ENCODE measurements at places on chromosomes 16 and 17.
A peak's percentile ranks its signal among the peaks of the same experiment; 100 is the strongest.

GRCh38 chr16:56625140-56625942, at the start of gene MT1E:
TSS of gene MT1E (plus strand) at chr16:56625781. CDS start at chr16:56625852, 71 bp downstream.
- peak; percentile 75 for DNase-seq

DNA sequence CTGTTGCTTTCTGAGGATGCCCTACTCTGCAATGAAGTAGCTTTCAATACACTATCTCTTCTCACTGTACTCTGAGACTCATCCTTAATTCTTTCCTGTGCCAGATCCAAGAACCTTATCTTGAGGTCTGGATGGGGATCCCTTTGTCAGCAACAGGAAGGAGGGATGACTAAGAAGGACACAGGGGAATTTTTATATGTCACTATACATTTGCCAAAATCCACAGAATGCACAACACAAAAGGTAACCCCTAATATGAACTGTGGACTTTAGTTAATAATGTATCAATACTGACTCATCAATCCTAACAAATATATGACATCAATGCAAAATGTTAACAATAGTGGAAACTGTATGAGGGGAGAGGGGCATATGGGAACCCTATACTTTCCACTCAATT, 4.7 kb upstream of the RBBP6 start:
- no peak for DNase-seq

- DNase-seq: no peak
These were observed 87.1 kb downstream of the SLC39A11 start for GRCh38 chr17:73005360-73005759.

DNA sequence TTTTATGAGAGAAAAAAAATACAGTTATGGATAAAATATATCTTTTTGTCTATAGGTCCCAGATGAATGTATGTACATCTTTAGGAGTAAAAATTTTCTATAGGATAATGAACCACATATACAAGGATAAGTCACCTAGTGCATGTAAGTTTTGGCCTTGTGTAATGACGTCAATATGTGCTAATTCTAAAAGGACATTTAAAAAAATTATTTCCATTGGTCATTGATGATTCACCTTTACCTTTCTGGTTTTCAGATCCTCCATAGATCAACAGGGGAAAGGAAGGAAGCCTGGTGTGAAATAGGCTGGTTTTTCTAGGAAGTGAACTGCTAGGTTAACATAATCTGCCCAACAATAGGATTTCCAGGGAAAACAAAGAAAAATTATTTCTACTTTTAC, 684.3 kb upstream of the SOX9 start:
- no peak for DNase-seq

- no peak for DNase-seq
These were observed 16.7 kb downstream of the ZNF423 start for GRCh38 chr16:49839017-49839825.

DNA sequence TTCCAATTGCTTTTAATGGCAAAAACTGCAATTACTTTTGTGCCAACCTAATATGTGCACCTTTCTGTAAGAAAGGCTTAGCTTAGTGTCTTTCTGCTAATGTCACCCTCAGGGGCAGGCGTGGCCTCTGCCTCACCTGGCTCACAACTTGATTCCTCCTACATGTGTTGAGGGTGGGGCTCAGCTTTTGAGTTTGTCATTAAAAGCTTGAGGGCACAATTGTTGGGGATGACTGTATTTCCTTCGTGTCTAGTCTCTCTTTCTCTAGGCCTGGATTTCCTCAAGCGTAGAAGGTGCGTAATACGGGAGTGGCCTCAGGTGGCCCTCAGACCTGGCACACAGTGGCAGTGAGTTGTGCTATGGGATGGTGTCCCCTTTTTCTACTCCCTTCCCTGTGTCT, 94.4 kb downstream of the CLEC16A start:
- no peak for DNase-seq

DNA sequence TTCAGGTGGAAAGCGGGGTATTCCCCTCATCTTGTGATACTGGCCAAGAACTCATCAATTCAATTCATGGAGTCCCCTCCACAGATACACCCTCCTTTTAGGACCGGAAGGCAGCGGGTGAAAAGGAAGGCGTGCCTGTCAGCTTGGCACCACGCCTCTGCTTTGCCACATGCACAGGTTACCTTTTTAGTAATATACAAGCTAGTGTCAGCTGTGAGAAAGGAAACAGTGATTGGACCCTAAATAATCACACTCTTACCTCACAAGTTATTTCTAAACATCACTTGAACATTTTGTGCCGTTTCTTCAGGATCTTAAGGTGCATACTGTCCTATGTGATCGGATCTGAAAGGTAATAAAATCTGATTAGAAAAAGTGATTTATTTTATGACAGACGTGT, 15.7 kb downstream of the ZDHHC7 start:
- no peak for DNase-seq

GRCh38 chr16:54030451-54030850, 256.1 kb downstream of the IRX3 start:
- DNase-seq: no peak

GRCh38 chr16:76287466-76287865, 10.3 kb downstream of the CNTNAP4 start:
- DNase-seq: no peak

GRCh38 chr16:69283851-69284250, 27.3 kb upstream of the VPS4A start:
- DNase-seq: no peak

DNA sequence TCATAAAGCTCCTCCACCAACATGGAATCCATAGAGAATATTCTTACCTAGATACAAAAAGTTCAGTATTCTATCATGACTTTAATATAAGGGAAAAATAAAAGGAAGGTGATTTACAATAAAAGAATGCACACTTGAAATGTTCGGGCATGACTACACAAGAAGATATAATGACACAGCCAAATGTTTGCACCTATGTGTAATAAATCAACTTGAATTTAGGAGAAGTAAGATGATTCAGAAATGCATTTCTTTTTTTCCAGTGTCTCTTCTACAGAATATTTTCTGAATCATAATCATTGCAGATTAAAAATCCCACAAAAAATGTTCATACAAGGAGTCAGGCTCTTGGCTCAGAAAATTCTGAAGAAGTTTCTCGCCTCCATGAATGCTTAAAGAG, 404.0 kb upstream of the HSBP1 start:
- DNase-seq: no peak

DNA sequence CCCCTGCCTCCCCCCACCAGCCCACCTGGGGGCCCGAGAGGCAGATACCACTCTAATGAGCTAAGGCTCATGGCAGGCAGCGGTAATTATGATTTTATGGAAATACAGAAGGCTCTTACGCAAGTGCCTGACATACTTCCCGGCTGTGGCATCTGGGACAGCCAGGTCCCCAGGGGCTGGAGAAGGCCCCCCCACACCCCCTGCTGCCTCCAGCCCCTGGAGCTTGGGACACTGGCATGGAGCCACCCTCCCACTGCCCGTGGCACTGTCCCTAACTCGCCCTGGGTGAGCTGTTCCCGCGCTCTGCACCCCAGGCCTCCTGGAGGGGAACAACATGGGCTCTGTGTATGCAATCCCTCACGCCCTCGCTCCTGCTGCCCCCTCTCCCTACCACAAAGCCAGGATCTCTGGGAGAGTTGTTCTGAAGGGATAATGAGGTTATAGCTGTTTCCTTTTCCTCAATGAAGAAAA, 5.4 kb upstream of the STAC2 start:
- DNase-seq: no peak

DNA sequence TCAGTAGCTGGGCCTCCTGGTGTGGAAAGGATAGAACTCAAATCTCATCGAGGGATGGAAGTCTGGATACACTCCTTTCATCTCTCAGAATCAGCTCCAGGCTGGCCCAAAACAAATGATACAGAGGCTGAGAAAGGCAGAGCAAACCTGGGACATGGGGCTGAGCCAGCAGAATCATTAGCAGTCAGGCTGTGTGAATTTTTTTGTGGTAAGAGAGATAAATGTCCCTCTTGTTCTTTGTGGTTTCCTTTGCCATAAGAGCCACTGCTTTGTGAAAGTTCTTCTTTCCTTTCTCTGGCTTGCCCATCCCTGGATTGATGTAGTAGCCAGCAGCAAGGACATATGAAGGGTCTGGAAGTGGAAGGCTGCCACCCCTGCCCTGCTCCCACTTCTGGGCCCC, 146.2 kb downstream of the CDH13 start:
- no peak for DNase-seq

- peak; percentile 55 for DNase-seq
These were observed 235.7 kb downstream of the NTN1 start for GRCh38 chr17:9256751-9257629.

- DNase-seq: no peak
These were observed 51.3 kb upstream of the MRPS23 start for GRCh38 chr17:57900991-57901743.

GRCh38 chr17:8393470-8394231, 4.0 kb downstream of the RNF222 start:
- DNase-seq: no peak

DNA sequence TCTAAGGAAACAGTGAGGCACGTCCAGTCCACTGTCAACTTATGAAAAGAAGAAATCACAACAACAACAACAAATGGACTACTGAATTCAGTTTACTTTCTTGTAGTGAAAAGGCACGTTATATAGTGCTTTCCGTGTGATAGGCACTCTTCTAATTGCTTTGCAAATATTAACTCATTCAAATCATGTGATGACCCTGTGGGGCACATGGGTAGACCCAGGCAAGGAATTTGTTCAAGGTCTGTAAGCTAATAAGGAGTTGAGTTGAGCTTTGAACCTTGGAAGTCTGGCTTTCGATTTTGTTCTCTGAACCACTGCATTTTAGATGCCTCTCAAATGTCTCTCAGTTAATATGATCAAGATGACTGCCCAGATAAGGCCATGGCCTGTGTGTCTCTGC, 295.1 kb upstream of the RBFOX1 start:
- DNase-seq: no peak

- DNase-seq: no peak
These were observed 56.7 kb downstream of the CEP112 start for GRCh38 chr17:66135219-66135618.

GRCh38 chr16:86511317-86512161, 1.2 kb downstream of the FOXF1 start:
- DNase-seq: no peak

DNA sequence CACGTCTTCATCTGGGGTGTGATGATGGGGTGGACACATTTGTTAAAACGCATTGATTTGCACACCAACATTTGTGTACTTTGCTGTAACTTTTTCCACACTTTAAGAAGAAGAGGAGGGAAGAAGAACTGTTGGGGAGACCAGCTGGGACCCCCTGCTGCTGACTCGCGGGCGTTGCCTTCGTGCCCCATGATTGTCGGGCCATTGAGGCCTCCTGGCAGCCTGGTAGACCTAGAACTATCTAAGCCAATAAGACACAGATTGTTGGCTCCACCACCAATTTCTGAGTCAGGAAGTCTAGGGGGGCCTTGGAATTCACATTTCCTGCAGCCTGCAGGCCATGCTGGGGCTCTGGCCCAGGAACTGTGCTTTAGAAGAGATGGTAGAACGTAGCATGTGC, 105.5 kb downstream of the TNFRSF13B start:
- no peak for DNase-seq

DNA sequence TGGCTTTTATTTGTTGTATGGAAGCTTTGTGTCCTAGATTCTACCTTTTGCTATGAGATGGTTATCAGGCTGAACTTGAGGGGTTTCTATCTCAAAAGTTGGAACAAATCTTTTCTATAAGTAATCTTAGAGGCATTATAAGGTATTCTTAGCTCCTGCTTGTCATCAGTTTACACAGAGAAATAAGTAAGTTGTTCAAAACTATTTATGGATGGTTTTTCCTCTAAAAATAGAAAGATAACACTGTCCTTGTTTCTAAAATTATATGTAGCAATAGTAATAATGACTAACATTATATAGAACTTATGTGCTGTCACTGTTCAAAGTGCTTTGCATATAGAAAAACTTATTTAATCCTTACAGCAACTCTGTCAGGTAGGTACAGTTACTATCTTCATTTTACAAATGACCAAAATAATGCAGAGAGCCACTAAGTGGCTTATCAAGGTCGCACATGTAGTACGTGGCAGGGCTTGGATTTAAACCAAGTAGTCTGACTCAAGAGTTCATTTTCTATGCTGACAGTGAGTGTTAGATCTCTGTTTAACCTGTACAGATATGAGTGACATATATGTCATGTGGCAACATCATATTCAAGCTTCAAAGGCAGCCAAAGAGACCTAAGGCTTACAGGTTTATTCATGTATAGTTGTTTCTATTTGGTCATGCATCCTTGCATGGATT, 59.0 kb downstream of the PHKB start:
- peak; percentile 87 for DNase-seq

GRCh38 chr16:71552698-71553503, 24.0 kb downstream of the TAT start:
- DNase-seq: peak; percentile 10

DNA sequence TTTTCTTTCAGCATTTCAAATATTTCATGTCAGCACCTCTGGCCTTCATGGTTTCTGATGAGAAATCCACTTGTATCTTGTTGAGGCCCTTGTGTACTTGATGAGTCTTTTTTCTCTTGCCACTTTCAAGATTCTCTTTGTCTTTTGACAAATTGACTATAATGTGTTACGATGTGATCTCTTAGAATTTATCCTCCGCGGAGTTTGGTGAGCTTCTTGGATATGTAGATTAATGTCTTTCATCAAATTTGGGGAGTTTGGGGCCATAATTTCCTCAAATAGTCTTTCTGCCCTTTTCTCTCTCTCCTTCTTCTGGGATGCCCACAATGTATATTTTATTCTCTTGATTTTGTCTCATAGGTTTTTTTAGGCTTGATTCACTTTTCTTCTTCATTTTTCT, 96.0 kb downstream of the CHD9 start:
- no peak for DNase-seq

DNA sequence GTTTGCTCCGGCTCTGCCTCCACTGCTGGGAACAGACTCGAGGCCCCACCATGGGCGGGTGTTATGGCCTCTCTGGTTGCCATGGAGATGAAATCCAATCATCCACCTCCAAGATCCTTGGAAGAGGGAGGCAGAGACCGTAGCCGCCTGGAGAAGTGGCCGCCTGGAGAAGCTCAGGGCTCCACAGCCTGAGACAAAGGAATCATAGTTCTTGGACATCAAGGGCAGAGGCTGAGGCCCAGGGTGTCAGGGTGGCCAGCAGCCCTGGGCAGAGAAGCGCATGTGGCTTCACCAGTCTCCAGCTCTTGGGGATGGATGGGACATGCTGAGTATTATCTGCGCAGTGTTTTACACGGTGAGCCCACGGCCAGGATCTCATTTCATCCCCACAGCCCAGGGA, 36.2 kb downstream of the ABR start:
- DNase-seq: no peak

DNA sequence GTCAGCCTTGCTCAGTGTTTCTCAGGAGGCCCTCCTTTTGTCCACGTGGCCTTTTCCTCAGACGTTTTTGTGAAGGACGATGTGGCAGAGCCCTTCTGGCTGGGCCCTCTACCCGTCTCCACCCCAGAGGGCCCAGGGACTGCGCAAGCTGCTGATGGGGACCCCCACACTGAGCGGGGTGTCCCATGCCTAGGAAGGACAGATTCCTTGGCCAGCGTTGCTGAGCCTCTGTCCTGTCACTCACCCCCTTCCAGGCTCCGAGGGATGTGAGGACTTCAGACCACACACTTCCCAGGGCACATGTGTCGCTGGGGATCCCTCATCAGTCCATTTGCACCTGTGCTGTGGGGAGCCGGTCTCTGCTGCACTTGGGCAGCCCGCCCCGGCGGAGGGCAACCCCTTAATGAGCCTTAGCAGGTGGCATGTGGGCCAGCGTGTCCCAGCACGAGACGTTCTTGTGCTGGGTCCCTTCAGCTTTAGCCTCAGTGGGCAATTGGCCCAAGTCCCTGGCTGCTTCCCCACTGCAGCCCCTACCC, 48.3 kb downstream of the NT5M start:
- DNase-seq: no peak

- no peak for DNase-seq
These were observed 37.7 kb upstream of the PHLPP2 start for GRCh38 chr16:71762186-71762585.
